ENCODE measurements at places on chromosomes 12 and 14. TPM values are rescaled to one million over a fixed set of nuclear protein-coding genes. Genes with fewer than 3 reads are reported as not detected.

Gene RHOJ
- total RNA-seq, result 2.0 TPM

Gene NANOG
- 0.52 TPM for total RNA-seq

DNA sequence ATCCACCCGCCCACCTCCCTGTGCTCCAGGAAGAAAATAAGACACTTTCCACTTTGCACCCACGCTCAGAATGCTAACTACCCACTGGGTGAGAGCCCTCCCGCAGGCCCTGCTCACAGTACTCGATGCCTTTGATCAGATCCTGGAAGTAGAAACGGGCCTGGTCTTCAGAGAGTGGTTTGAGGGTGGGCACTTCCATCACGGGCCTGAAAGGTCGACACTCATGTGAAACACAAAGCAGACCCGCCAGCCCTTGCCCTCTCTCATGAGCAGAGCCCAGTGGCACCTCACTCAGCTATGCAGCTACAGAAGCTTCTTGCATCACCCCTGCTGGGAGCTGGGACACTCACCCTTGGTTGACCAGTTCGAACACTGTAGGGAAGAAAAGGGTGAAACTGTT, 41.1 kb downstream of the CAMKK2 start:
- no peak for ATAC-seq

GRCh38 chr12:2853626-2854025, 3.2 kb downstream of the TEX52 start:
- peak; percentile 75 for ATAC-seq

- no peak for ATAC-seq
These were observed 63.5 kb downstream of the ST8SIA1 start for GRCh38 chr12:22271023-22271422.

- no peak for ATAC-seq
These were observed 31.7 kb upstream of the EVL start for GRCh38 chr14:100033347-100034075.

Data from esophagus mucosa (tissue), 1 donor.